ENCODE measurements at places on chromosomes 1 and 21. TPM values are rescaled to one million over a fixed set of nuclear protein-coding genes. Genes with fewer than 3 reads are reported as not detected.

The PIGR gene
- not detected for total RNA-seq

The CTH gene
- total RNA-seq: 6.6 TPM

The FAM151A gene
- not detected for total RNA-seq

The UFC1 gene
- total RNA-seq: 81.1 TPM

The FCRL1 gene
- total RNA-seq: not detected

The ANGEL2 gene
- total RNA-seq: 93.6 TPM

The ATP1A2 gene
- total RNA-seq: 61.7 TPM

The TMOD4 gene
- not detected for total RNA-seq

The GBP7 gene
- total RNA-seq: not detected

The CFAP141 gene
- total RNA-seq: not detected

The HAPLN2 gene
- 1.3 TPM for total RNA-seq

The ITLN2 gene
- not detected for total RNA-seq

The COL9A2 gene
- total RNA-seq: 14.7 TPM

The DNASE2B gene
- total RNA-seq: not detected

The FCGR1A gene
- 5.6 TPM for total RNA-seq

The C1orf146 gene
- not detected for total RNA-seq

The TMEM240 gene
- total RNA-seq: 20.3 TPM

The SERPINC1 gene
- total RNA-seq: not detected

The DIP2A gene
- 101 TPM for total RNA-seq

The TMPRSS15 gene
- not detected for total RNA-seq

The MROH9 gene
- not detected for total RNA-seq

The LDLRAD1 gene
- not detected for total RNA-seq

The SYCP1 gene
- total RNA-seq: not detected

The LIPI gene
- not detected for total RNA-seq

The KCNK2 gene
- 66.0 TPM for total RNA-seq

The NPR1 gene
- under 0.01 TPM for total RNA-seq

The GJA9 gene
- not detected for total RNA-seq

The CACNA1S gene
- not detected for total RNA-seq

The SPATA45 gene
- total RNA-seq: not detected

The TRABD2B gene
- total RNA-seq: not detected

The TFF1 gene
- total RNA-seq: not detected

The CSRP1 gene
- 15.0 TPM for total RNA-seq

The VPS45 gene
- total RNA-seq: 122 TPM

The S100A7A gene
- total RNA-seq: not detected

The SH2D2A gene
- total RNA-seq: not detected

The SERBP1 gene
- 180 TPM for total RNA-seq

The LRRC39 gene
- total RNA-seq: 8.8 TPM

The AKT3 gene
- 418 TPM for total RNA-seq

The AMY1C gene
- total RNA-seq: not detected

The CFAP74 gene
- total RNA-seq: 0.63 TPM

The LRRC3 gene
- total RNA-seq: 13.5 TPM

The GALE gene
- total RNA-seq: 28.2 TPM

Measured in parietal lobe (tissue), 2 donors.